ENCODE measurements at places on chromosomes 5 and 9.

DNA sequence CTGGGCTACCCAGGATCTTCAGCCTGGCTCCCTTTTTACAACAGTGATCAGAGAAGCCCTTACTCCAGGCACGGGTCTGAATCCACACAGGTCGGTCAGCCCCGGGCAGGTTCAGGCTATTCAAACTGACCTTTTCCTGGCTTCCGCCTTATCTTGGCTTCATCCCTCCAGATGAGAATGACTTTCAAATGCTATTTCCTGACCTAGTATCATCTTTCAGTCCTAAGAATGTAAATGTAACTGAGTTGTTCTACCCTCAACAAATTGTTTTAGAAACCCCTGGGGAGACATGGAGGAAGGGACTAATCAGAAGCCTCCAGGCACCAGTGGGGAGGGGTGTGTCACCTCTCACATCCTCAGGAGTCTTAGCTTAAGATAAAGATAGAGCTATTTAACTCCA lies 213.2 kb downstream of the EPB41L4A start:
- peak; percentile 52 for DNase-seq

- DNase-seq: peak; percentile 56
These were observed 100.5 kb upstream of the NMUR2 start for GRCh38 chr5:152505442-152506042.

DNA sequence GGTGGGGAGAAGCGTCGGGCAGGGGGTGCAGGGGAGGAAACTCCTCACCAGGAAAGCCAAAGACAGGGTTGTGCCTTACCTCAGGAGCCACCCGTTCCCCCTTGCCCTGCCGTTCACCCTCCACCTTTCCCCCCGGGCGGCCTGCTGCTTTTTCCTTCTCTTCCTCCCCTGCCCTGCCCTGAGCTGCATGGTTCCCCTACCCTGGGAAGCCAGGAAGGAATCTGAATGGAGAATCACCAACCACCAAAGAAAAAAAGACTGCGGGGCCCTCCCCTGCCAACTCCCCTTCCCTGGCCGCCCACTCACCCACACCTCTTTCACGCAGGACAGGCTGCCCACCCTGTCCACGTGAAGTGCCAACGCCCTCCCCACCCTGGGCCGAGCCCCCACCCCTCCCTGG lies 820 bp upstream of the NFX1 start:
- DNase-seq: peak; percentile 47

DNA sequence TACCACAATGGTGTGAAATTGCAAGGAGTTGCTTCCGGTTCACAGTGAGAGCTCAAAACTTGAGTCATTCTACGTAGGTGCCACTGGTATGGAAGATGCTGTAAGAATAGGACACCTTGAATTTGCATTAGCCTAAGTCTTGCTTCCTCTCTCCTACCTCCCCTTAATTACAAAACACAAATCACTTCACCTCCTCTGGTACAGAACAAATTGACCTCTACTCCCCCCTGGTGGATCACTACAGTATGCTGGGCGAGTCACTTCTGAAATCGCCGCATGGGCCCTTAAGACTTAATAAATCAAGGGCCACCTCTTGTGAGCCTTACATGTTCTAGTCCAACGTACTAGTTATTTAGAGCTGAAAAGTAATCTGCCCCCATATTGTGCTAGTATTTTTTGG lies 145.3 kb upstream of the SMARCA2 start:
- peak; percentile 49 for DNase-seq

- DNase-seq: no peak
These were observed 232.1 kb downstream of the ARHGEF28 start for GRCh38 chr5:73858054-73858453.

DNA sequence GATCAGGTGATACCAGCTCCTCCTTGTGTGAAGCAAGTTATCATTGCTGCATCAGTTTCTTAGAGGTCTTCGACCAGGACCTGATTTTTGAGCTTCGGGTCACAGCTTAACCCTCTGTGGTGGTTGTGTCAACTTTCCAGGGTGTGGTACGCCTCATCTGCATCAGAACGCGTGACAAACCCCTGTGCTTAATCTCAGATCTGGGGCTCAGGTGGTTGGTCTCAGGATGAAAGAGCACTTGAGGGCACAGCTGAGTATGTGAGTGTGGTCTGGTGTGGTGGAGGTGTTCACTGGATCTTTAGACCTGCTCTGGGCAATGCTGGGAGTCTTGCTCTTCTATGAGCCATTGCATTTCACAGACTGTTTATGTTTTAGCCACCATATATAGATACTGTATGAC lies 64.1 kb downstream of the OSTF1 start:
- no peak for DNase-seq

DNA sequence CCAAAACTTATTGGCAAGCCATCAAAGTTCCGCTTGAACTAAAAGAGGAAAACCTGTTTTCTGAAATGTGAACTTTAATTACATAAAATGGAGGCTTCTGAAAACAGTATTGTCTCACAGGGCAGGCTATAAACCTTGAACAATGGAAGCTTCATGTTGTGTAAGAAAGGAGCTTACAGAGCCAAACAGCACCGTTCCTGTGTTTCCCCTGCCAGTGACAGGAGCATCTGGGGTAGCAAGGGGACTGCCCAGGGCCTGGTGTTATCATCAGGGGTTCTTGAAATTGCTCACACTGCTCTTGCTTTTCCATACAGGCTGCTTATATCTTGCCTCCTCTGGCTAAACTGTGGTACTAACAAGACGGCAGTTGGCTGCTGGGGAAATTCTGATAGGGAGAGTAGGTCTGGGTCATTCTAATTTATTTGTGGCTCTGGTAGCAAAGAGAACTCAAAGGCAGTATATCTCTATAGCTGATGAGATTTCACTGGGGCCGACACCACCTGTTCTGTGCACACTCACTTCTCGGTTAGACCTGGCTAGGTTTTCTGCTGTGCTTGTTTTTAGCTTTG lies 40.4 kb downstream of the BASP1 start:
- no peak for DNase-seq

- no peak for DNase-seq
These were observed 186.7 kb downstream of the DCP2 start for GRCh38 chr5:113163328-113163727.

DNA sequence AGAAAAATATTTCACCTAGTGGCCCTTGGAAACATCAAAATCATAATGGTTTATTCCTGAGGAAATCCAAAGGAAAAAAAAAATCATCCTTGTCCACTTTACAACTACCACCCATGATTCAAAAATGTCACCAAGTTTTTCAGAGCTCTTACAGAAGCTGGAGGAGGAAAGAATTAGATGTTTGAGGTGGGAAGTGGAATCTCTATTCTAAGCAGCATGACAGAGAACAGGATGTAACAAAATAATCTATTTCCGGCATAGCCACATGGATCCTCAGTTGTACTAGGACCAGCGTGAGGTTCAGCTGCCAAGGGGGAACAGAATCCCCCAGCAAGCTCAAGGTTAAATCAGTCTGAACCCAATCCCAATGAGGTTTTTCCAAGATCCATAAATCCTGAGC lies 40.2 kb downstream of the FBXW11 start:
- no peak for DNase-seq

DNA sequence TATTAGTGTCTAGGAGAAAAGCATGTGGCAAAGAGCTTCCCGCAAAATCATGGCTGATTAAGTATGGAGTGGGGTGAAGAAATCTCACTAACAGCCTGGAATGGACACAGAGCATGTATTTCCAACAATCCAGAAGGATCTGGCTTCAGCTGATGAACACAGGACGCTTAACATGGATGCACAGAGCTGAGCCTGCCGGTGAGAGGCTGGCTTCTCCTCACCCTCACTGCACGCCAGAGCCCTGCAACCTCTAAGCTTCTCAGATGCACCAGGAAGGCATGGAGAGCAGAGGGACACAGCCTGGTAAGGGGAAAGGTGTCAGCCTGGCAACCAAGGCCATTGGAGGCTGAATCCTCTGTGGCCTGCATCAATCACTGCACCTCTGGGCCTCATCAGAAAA lies 298.5 kb downstream of the TRIM32 start:
- DNase-seq: no peak

DNA sequence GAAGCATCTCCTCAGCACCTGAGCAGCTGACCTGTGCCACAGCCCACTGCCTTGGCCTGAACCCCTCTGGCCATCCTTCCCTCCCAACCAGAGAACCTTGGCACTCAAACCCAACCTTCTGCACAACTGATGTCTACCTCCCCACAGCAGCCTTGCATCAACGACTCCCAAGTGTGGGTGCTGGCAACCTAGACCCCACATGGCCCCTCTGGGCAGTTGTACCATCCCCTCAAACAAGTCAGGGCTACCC lies 10.3 kb downstream of the SEPTIN8 start:
- no peak for DNase-seq

- DNase-seq: no peak
These were observed 39.0 kb upstream of the TTC1 start for GRCh38 chr5:159969966-159970365.

DNA sequence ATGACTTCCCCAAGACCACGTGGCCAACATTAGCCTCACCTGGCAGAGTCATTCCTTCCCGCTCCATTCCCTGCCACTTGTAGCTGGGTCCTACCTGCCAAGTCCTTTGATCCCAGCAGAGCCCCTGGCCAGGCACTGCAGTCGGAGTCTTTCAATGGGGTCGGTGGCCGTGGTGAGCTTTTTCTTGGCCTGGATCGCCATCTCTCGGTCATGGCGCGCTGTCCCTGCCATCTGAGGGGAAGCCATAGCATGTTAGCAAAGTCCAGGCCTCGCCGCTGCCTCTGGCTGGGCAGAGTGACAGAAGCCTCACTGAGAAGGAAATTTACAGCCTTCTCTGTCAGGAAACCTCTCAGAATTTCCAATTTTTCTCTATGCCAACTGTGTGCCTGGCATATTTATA lies 17.5 kb downstream of the CAPSL start:
- peak; percentile 63 for DNase-seq

GRCh38 chr5:36664766-36665165 lies 58.4 kb downstream of the SLC1A3 start:
- DNase-seq: no peak

GRCh38 chr9:14323083-14323971 lies 9.4 kb upstream of the NFIB start:
- no peak for DNase-seq

DNA sequence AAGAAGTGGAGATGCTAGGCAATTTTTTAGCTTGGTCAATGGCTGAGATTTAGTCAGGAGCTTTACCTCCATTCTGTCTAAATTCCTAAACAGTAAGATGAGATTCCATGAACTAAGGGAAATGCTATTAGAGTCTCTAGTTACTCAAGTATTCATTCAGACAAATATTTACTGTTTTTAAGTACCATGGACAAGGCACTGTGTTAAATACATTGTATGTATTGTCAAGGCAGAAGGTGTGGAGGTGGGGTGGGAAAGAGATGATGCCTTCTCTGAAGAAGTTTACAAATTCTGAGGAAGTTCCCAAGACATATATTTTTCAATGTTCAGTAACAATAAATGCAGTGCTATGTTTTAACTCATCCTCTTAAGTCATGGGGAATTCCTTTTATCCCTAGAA lies 459.9 kb upstream of the NMUR2 start:
- DNase-seq: no peak

DNA sequence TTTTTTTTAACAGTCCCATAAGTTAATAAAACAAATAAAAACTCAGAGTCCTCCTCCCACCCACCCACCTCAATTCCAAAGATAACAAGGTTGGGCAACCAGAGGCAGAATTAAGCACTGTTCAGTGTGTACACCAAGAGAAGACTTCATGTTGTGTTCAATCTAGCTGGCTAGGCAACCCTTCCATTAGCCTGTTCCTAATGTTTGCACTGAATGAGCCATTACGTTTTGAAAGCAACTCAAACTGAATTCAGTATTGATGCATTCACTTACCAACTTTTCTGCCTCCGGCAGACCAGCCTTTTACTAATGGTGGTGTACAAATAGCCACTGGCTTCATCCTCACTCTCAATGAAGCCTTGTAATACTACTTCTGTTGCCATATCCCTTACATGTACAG lies 47.5 kb downstream of the PBX3 start:
- DNase-seq: no peak

- no peak for DNase-seq
These were observed 714.2 kb upstream of the C9orf72 start for GRCh38 chr9:28287455-28287854.

DNA sequence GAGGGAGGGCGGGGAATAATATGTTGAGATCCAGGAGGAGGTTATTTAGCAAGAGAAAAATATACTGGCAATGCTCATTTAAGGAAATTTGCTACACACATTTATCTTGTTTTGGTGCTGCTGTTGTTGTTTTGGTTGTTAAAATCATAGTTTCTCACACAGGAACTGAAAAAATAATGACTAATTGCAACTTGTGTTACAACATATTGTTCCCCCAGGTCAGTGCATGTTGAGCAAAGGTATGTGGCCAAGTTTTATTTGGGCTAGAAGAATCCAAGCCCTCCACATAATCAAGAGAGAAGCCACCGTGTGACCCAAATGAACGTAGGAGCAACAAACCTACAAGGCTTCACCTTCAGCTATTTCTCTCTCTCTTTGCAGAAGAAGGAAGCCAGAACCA lies 220.3 kb upstream of the DAPK1 start:
- DNase-seq: no peak

- DNase-seq: no peak
These were observed 7.8 kb upstream of the LMX1B start for GRCh38 chr9:126605792-126606482.

GRCh38 chr9:86036555-86036954 lies 62.8 kb downstream of the GOLM1 start:
- DNase-seq: no peak

- DNase-seq: no peak
These were observed at the start of gene CRHBP for GRCh38 chr5:76952795-76953536. TSS of gene CRHBP (plus strand) at chr5:76953045. CDS start at chr5:76953135, 90 bp downstream.

DNA sequence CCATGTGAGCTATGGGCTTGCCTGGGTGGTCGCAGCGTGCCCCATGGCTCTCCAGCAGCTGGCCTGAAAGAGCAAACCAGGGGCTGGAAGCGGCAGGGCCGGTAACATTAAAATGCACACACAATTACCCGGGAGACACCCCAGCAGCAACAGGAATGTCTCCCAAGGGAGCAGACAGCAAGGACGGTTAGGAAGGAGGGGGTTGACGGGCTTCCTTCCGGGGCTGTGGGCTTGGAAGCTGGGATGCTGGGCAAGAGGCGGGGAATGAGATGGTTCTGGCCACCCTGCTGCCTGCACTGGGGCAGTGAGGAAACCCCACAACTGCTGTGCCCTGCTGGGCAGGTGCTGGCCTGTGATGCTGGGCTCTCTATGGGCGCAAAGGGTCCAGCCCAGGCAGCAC lies 71.8 kb upstream of the ADAMTS2 start:
- peak; percentile 52 for DNase-seq

DNA sequence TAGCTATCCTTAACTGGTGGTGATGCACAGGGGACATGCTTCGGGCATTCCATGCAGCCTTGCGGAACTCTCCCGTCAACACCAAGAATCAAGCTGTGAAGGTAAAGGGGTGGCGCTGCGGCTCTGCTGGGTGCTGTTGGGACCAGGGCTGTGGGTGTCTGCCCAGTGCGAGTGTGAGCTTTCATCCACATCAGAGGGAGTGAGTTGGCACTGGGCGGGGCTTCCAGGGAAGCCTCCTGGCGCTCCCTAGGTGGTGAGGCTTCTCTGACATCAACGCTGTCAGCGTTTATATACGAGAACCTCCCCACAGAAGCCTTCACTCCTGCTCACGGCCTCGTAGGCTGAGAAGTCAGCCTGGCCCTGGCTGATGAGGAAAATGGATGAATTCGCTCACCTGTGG lies 11.7 kb downstream of the ARPC5L start:
- no peak for DNase-seq
